Stimulated activated CD8-positive, alpha-beta memory T cell treated with anti-CD3 and anti-CD28 coated beads, Interleukin-15, amount 100 ng/mL, for 4 hours (primary cell): ENCODE measurements at places on chromosomes 1 and 21.

DNA sequence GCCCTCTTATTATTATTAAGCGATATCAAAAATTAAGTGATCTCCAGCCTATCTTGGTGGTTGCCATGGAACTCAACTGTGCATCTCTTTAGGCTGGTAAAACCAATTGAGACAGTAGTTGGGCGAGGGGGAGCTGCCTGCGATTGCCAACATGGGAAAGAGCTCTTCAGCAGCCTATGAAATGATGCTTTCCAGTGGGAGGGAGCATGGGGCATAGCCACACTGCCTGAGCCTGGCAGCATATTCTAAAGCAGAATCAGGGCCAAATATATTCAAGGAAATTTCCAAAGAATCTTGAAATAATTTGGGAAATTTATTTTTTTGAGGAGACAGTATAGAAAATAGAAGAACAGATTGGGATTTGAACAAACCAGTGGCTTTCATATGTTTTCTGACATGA lies 126.9 kb upstream of the DNAH14 start:
- DNase-seq: no peak

DNA sequence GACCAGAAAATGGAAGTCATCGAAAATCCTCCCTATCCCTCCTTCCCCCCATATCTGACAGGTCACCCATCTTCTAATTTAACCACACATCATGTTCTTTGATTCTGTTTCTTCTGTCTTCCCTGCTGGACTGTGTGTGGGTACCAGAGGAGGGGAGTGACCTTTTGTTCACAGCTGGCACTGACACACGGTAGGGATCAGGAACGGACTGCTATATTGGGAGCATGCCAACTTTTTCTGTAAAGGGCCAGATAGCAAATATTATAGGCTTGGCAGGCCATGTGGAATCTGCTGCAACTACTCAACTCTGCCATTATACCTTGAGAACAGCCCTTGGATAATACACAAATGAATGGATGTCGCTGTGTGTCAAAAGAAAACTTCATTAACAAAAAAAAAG lies 7.5 kb upstream of the TOMM20 start:
- DNase-seq: no peak

DNA sequence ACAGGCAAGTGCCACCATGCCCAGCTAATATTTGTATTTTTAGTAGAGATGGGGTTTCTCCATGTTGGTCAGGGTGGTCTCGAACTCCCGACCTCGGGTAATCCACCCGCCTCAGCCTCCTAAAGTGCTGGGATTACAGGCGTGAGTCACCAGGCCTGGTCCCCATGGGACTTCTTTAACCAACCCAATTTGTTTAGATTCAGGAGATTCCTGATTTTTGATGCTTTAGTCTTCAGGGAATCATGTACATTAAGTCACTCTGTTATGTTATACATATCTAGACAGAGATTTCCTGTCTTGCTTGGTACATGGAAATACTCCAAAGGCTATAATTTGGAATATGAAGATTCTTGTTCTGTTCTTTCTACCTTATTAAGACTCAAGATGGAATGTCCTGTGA lies 202.4 kb upstream of the L1TD1 start:
- no peak for DNase-seq

GRCh38 chr21:22791986-22792560 lies 1793.9 kb downstream of the NCAM2 start:
- no peak for DNase-seq

GRCh38 chr1:92538413-92539061 lies 51.8 kb upstream of the GFI1 start:
- no peak for DNase-seq
